Keratinocyte (primary cell): ENCODE measurements at places on chromosomes 4 and X.

DNA sequence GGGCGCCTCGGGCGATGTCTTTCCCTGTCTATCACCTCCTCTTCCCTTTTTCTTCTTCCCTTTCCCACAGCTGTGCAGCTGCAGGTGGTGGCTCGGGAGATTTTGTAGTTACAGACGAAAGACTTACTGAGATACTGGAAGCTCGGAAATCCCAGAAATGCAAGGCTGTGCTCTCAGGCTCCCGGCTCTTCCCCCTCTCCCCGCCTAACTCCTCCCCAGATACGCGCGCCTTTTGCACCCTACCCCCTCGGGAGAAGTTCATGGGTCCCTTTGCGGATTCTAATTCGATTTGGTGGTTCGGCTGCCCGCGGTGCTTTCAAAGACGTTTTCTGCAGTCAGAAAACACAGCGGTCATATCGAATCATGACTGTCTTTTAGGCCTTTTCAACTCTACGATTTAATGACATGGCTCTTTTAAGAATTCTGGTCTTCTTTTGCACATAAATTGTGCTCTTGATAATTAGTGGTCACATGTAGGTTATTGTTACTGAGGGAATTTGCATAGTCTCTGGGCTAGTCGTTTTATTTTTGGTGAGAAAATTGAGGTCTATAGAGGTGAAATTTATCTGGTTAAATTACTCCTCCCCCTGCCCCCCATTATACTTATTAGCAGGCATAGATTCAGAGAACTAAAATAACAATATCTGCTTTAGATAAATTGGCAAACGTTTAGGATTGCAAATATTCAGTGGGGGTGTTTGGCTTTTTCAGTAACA lies 1.6 kb downstream of the SEPTIN11 start:
- no peak for DNase-seq

GRCh38 chrX:136059350-136059749 lies 74.1 kb downstream of the SLC9A6 start:
- DNase-seq = no peak

DNA sequence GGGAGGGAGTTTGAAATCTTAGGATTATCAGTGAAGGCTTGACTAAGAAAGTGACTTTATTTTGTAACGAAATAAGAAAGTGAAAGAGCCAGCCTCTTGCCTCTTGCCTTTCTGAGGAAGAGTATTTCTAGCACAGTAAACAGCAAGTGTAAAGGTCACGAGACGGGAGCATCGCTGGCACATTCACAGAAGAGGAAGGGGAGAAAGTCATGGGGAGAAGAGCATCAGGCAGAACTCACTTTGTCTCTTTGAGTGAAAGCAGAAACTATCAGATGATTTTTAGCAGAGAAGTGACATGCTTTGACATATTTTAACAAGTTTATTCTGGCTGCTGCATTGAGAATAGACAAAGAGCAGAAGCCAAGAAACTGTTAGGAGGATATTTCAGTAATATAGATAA lies 313.8 kb downstream of the CAMK2D start:
- DNase-seq = no peak

DNA sequence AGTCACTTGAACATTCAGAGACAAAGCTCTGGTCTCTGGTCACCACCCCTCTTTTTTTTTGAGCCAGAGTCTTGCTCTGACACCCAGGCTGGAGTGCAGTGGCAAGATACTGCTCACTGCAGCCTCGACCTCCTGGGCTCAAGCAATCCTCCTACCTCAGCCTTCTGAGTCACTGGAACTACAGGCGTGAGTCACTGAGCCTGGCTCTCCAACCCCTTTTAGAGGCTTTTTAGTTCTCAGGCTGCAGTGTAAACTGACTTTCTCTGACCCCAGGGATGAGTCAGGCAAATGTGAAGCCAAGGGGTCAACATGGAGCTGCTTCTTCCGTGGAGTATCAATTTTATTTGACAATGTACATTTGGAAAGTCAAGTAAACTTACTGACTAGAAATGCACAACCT lies 229.2 kb downstream of the PTTG2 start:
- peak; percentile 40 for DNase-seq

DNA sequence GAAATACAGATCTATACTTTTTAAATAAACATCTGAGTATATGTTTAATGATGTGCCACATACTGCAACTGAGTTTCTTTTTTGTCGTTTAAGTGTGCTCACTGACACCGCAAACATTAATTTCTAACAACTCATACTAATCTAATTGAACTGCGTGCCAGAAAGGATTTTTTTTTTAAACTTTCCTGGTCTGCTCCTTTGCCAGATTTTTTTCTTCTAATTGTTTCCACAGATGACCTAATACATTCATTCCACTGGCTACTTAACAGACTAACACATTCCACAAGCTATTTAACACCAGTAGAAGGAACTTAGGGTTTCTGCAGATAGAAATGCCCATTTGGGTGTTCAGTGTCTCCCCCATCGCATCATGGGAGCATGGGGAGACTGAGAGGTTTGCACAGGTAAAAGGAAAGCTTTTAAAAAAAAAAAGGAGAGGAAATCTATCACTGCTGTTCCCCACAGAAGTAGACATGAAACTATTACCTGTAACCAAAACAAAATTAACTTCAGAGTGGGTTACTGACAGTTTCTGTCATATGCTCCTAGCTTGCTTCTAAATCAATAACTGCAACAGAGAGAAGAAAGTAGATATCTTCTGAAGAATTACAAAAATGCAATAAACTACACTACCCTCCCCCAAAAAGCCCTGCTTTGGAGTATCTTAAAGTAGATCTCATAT lies 31.6 kb downstream of the SH3KBP1 start:
- DNase-seq = no peak

GRCh38 chr4:1752284-1753041 lies 31.1 kb downstream of the TACC3 start:
- no peak for DNase-seq

DNA sequence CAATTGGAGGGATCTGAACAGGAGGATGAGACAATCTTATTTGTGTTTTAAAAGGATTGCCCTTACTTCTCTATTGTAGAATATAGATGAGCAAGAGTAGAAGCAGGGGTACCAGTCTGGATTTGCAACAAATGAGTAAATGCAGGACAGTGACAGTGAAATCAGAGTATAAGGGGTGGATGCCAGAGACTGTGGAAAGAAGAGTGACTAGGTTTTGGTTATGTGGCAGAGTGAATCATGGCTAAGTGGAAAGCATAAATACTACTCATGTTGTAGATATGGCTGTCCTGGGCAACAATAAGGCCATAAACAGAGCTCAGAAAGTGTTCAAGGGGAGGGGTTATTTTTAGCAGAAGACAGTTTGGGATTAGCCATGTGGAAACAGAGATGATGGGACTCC lies 6.0 kb upstream of the VSIG4 start:
- no peak for DNase-seq

GRCh38 chr4:107131295-107131694 lies 95.2 kb upstream of the DKK2 start:
- DNase-seq = no peak

GRCh38 chrX:46575991-46576392 lies 2.4 kb downstream of the CHST7 start:
- DNase-seq = no peak

GRCh38 chr4:119626943-119627266 lies 1.7 kb downstream of the PDE5A start:
- no peak for DNase-seq

DNA sequence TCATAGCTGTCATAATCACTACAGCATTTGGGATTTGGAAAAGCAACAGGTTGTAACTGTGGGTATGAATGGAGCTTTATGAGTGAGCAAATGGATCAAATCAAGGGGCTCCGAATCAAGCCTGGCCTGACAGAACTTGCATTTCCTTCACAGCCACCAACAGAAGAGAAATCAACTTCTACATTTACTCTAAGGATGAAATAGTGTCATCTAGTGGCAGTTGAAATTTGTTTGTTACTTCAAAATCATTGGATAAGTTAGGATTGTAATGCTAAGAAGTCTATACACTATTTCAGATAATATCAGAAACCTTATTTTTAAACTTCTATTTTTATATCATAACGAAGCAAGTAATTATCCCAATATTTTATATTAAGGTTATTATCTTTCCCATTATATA lies 10.7 kb upstream of the WDR17 start:
- DNase-seq = no peak

- DNase-seq = no peak
These were observed 36.3 kb upstream of the AGA start for GRCh38 chr4:177478496-177478895.

DNA sequence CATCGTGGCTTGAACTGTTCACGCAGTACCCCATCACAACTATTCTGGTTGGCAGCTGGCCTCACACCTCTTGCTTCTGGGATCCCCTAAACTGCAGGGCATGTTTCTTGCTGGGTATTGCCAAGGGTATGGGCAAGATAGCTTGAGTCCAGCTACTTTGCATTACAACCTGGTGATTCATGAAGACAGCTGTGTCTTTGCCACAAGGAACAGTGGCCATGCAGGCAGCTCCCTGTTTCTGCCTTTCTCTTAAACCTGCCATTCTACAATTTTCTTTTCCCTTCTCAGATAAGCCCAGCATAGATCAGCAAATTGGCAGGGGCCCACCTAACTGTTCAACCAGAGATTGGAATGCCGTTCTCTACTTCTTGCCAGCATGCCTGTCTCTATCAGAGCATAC lies 42.8 kb downstream of the TENM3 start:
- DNase-seq = no peak

DNA sequence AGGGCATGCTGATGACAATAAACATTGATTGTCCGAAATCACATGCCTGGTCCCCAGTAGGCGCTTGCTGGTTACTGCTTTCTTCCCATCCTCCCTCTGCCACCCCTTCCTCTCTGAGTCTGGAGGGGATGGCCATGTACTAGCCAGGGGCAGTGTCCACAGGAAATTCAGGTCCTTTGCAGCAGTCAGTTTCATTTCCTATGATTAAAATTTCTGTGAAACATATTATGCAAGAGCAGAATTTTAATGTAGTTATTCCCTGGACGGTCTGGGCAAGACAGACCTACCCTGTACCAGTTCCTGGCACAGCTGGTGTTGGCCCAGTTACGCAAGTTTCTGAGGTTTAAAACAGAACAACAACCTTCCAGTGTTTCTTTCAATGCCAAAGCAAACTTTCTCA lies 28.2 kb upstream of the TLR2 start:
- DNase-seq = no peak

GRCh38 chr4:156620786-156621185 lies 350.8 kb downstream of the PDGFC start:
- no peak for DNase-seq

- no peak for DNase-seq
These were observed 150.3 kb downstream of the MSL3 start for GRCh38 chrX:11908371-11908770.

- no peak for DNase-seq
These were observed 357.3 kb upstream of the RASGEF1B start for GRCh38 chr4:81828991-81829390.

DNA sequence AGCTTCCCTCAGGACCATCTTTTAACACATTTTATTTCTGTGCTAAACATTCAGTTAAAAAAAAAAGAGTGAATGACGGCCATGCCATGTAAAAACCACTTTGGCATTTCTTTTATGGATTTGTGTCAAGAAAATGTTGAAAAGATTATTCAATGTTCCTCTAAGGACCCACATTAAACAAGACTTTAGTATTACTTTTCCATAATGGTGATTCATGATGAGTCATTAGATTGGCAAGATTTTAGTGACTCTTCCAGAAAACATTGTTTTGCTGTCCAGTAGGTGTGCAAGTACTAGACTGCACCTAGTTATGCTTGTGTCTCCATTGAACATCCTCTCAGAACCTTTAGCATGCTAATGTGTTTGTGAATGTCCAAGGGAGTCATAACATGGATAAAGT lies 748.6 kb downstream of the STPG2 start:
- DNase-seq = no peak

GRCh38 chr4:110508827-110509710 lies 33.1 kb downstream of the ENPEP start:
- no peak for DNase-seq

DNA sequence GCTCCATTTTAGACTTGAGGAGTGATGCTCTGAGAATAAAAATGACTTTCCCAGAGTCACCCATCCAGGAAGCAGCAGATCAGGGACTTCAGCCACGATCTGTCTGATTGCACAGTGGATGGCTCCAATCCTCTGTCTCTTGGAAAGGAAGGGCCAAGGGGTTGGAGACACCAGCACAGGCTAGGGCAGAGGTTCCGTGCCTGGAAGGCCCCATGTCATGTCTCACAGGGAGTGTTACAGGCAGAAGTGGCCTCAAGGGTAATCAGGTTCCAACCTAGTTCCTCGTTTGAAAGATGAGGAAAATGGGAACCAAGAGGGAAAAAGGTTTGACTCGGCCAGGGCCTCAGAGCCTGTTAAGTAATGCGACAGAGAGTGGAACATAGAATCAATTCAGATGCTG lies 160.0 kb downstream of the EFNB1 start:
- DNase-seq = no peak

GRCh38 chrX:150792949-150793527 lies 99.8 kb downstream of the MTMR1 start:
- DNase-seq = no peak

- DNase-seq = no peak
These were observed 3.0 kb upstream of the IRF2 start for GRCh38 chr4:184477201-184477999.
